GM20000 (cell line): ENCODE measurements at places on chromosomes 12 and 14.

GRCh38 chr12:106362971-106363370, 5.4 kb downstream of the POLR3B start:
- no peak for DNase-seq

DNA sequence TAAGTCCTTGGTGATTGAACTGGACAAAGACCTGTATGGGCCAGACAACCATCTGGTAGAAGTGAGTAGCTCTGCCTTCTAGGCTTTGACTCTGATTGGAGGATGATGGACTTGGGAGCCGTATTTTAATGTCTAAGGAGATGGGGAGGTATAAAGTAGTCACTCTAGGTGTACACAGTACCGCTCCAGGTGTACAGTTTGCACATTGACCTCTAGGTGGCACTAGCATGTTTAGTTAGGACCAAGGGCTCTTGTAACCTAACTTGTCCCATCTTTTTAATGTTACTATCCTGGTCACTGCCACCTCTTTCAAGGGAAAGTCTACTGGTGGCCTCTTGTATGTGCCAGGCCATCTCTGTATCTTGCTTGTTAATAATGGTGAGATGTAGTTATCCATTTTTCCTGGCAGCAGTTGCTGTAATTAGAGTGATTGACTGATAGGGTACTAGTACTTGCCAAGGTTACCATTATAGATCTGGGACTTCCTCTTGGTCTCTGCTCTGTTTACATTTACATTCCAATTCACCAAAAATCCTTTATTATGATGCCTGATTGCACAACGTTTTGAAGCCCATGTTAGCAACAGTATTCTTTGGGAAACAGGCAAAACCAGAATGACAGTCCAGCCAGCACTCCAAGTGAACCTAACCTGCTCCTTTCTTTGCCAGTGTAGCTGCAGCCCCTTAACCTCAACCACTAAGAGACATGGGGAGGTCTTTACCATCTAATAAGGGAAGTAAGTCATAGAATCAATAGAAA, 3.6 kb downstream of the SMARCD1 start:
- DNase-seq, result peak; percentile 76

- DNase-seq, result no peak
Measured at GRCh38 chr14:94571950-94572349, 9.3 kb upstream of the SERPINA5 start.

- no peak for DNase-seq
Measured at GRCh38 chr14:85934886-85935254, 404.9 kb downstream of the FLRT2 start.

DNA sequence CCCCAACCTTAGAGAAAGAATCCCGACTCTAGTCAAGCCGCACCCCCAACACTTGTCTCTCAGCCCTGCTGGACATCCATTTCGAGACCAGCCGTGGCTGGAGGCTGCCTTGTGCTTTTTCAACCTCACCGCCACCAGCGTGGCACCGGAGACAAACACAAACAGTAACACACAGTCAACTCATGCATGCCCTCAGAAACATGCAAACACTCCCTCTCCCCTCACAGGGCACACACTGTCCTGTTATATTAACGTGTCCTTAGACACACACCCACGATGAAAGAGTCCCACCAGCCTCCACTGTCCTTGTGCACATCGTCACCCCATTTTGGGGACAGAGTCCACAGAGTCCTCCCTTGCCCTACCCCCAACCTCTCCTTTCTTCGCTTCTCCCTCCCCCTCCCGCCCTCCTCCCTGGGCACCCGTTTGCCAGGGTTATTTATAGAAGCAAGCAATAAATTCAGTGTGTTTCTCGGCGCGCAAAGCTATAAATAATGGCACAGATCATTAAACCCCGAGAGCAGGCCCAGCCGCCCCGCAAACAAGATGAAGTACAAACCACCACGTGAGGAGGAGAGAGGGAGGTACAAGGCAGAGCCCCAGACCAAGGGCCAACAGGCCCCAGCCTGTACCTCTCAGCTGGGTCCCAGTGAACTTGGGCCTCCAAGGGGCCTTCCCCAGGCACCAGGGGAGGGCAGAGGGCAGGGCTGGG, 27.9 kb downstream of the SMUG1 start:
- DNase-seq, result no peak

DNA sequence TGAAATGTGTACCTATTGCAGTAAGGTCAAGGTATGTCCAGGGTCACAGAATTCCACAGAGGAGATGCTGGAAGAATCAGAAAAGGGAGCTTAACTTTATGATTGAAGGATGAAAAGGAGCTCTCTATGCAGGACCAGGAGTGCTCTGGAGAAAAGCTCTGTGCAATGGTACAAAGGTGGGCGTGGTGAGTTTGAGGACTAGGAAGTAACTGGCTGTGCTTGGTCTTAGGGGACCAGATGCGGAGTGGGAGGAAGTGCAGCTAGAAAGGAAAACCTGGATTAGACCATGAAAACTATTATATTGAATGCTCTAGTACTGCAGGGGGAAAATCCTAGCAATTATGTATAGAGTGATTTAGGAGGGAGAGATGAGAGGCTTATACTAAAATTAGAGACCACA, 56.8 kb downstream of the BTG1 start:
- no peak for DNase-seq

- DNase-seq, result no peak
Measured at GRCh38 chr14:68811171-68811570, 18.3 kb upstream of the ZFP36L1 start.

- no peak for DNase-seq
Measured at GRCh38 chr12:5715021-5715420, 230.0 kb downstream of the ANO2 start.

DNA sequence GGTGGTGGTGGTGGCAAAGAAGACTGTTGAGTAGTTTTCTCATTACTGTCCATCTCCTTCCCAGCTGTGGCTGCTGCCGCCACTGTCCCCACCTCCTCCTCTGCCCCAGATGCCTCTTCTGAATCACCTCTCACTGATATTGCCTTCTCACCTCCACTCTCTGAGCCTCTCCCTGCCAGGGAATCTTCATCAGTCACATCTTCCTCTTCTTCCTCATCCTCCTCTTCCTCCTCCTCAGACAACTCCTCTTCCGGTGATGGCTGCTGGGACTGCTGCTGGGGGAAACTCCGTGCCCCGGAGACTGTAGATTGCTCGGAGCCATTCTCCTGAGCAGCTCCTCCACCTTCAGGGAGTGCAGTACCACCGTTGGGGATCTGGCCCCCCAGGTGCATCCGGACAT, 2.9 kb downstream of the SALL2 start:
- DNase-seq, result no peak

DNA sequence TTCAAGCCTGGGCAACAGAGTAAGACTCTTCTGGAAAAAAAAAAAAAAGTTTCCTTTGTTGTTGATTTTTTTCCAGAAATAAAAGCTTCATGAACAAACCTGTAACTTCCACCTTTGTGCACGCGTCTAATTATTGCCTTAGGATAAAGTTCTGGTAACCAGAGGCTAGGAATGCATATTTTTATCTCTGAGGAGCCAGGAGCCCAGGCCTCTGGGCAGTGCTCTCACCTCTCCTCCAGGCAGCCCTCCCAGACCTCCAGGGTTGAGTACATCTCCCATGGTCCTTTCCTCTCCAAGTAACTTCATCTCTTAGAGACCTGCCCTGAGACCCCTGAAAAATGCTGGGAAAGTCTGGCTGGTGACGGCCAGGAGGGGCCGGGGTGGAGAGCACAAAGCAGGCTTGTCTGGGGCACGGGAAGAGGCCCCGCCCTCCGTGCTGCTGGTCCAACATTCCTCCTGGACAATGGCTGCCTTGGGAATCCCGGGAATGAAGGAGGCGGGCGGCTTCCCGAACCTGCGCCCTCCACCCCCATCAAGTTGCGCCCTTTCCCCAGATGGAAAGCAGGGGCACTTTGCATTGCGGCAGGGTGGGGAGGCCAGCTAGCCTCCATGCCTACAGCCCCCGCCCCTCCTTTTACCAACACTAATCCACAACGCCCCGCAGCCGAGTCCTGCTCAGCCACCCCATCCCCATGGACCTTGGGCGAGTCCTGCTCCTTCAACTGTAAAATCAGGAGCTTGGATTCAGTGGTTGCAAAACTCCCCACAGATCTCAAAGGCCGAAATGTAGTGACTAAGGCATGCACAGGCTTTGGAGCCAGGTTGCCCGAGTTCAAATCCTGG, 7.3 kb upstream of the FIGNL2 start:
- no peak for DNase-seq

- DNase-seq, result no peak
Measured at GRCh38 chr12:54337854-54338650, 13.1 kb downstream of the COPZ1 start.

DNA sequence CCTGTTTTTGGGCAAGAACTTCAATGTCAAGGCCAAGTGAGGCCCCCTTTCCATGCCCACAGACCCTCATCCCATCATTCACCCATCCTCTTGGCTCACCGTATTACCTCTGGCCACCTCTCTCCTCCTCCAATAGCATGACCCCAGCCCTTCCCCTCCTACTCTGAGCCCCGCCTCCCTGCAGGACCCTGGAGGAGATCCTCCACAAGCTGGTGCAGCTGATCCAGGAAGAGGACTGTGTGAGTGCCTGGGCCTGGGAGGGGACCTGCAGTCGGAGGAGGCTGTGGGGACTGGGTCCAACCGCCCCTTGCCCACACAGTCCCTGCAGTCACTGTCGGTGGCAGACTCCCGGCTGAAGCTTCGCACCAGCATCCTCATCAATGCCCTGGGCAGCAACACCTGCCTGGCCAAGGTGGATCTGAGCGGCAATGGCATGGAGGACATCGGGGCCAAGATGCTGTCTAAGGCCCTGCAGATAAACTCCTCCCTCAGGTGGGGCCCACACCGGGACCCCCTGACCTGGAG, 7.2 kb downstream of the CARMIL3 start:
- DNase-seq, result no peak

DNA sequence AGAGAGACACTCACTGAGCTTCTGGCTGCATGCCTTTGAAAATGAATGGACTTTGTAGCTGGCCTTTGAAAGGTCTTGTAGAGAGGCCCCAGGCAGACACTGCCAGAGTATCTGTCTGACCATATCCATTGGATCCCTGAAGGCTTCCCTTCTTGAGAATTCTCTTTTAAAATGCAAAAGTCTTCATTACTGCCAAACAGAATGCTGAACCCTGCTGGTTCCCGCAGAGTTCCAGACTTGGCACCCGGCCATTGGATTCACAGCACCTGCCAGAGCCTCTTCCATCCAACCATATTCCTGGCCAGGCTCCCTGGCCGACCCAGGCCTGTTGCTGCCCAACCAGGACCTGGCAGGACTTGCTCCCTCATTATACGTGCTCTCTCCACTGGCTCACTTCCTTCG, 182.5 kb downstream of the GXYLT1 start:
- no peak for DNase-seq

DNA sequence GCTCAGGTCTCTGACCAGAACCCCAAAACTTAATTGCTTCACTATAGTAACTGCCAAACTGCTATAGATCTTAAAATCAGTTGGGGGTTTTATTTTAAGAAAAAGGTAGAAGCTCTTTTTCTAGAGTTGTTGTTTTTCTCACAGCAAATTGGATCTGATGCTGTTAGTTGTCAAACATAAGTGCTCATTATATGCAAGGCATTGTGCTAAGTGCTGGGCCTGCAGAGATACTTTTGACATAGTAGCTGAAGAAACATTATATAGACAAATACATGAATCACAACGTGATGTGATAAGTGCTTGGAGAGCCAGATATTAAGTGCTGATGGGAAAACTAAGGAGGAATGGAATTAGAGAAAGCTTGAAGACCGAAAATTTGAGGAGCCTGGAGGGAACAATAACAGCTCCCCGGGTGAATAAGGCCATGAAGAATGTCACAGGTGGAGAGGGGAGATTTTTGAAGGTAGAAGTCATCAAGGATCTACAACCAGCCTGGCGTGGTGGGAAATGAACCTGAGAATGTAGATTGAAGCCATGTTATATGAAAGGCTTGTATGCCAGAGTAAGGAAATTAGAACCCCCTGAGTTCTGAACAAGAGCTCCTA, 126.5 kb downstream of the DYRK2 start:
- no peak for DNase-seq

DNA sequence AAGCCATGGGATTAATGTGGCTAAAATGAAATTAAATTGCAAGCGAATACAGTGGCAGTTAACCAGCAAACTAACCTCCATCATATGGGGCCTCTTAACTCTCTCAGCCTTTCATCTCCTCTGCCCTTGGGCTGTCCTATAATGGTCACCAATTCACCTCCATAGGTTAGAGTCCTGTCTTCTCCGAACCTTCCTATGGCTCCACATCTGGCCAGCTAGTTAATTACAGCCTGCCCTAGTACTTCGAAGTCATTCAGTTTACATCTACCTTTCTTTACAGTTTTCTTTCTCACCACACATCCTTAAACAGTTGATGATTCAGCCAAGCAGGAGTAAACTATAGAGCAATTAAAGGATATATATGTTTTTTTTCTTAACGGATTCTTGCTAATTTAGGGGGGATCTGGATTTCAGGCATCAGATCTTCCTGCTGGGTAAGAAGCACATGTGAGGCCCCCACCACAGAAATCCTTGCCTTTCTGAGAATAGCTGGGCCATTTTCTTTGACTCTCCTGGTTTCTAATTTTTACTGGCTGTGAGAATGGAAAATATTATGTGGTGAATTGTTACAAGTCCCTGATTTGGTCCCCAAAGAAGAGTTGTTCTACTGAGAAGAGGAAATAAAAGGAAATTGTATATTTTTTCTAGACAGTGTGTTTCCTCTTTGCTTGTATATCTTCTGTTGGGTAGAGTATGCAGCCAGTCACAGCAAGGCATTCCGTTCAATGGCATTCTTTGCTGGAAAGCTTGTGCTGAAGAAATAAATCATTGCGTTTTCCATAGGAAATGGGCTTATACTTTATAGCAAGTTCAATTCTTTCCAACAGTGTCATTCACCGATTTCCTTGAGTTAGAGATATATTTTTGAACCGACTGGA, 16.7 kb downstream of the HMGA2 start:
- no peak for DNase-seq

GRCh38 chr14:80278293-80279023, 67.2 kb upstream of the DIO2 start:
- no peak for DNase-seq

GRCh38 chr14:20999591-20999990, 498 bp downstream of the SLC39A2 start:
- no peak for DNase-seq

- no peak for DNase-seq
Measured at GRCh38 chr12:549476-550082, 89.8 kb downstream of the B4GALNT3 start.

DNA sequence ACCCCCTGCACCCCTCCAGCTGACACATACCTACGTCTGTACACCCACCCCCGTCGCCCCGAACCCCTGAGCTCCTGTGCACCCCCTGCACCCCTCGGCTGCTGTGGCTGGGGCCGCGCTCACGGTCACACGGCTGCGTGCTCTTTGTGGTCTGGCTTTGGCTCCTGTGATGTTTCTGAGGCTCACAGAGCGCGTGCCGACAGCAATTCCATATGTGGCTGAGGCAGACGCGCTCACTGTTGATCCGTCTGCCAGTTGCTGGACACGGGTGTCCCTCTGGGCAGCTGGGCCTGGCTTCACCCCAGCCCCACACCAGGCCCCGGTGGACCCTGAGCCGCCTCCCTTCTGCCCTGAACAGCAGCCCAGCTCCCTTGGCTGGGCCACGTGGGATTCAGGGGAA, 46.5 kb downstream of the LRCOL1 start:
- no peak for DNase-seq

GRCh38 chr12:120751389-120751788, 25.8 kb downstream of the ACADS start:
- no peak for DNase-seq
